GM23248 (cell line): ENCODE measurements at places on chromosomes 1 and 21. TPM values are rescaled to one million over a fixed set of nuclear protein-coding genes. Genes with fewer than 3 reads are reported as not detected.

The NMNAT2 gene
- total RNA-seq, result 2.4 and 6.2 TPM in 2 replicates

The PPT1 gene
- 26.9 and 38.3 TPM in 2 replicates for total RNA-seq

The GJA9 gene
- total RNA-seq, result 0.11 TPM in 1 of 2 replicates, not detected in the other

The AMY1B gene
- total RNA-seq, result not detected in 2 replicates

The CD5L gene
- total RNA-seq, result not detected in 2 replicates

The LENEP gene
- not detected in 2 replicates for total RNA-seq

The ACOT11 gene
- total RNA-seq, result 3.6 and 4.8 TPM in 2 replicates

The DYNLT5 gene
- total RNA-seq, result 2.3 and 5.8 TPM in 2 replicates

The KLHDC8A gene
- not detected in 2 replicates for total RNA-seq

The MAN1C1 gene
- 0.51 and 1.1 TPM in 2 replicates for total RNA-seq

The IL24 gene
- total RNA-seq, result 2.4 TPM in 1 of 2 replicates, not detected in the other

The KRTAP19-3 gene
- not detected in 2 replicates for total RNA-seq

The DMBX1 gene
- total RNA-seq, result not detected in 2 replicates

The CACNA1S gene
- total RNA-seq, result not detected in 2 replicates

The SPSB1 gene
- total RNA-seq, result 13.5 and 22.7 TPM in 2 replicates

The RBM15 gene
- total RNA-seq, result 18.7 and 22.5 TPM in 2 replicates

The FOXD3 gene
- total RNA-seq, result not detected in 2 replicates

The TMEM52 gene
- total RNA-seq, result not detected in 2 replicates

The MAP10 gene
- 2.3 and 2.5 TPM in 2 replicates for total RNA-seq

The NHLH1 gene
- total RNA-seq, result not detected in 2 replicates

The ADORA3 gene
- total RNA-seq, result not detected in 2 replicates

The TMEM81 gene
- 0.51 and 2.2 TPM in 2 replicates for total RNA-seq

The TMEM61 gene
- total RNA-seq, result not detected in 2 replicates

The TNFRSF1B gene
- 0.25 and 2.9 TPM in 2 replicates for total RNA-seq

The PKP1 gene
- total RNA-seq, result 0.13 and 0.43 TPM in 2 replicates

The FCER1G gene
- total RNA-seq, result not detected in 2 replicates

The GJA8 gene
- not detected in 2 replicates for total RNA-seq

The CLEC20A gene
- not detected in 2 replicates for total RNA-seq

The ETV3L gene
- not detected in 2 replicates for total RNA-seq

The GGPS1 gene
- 33.6 and 46.8 TPM in 2 replicates for total RNA-seq

The TIE1 gene
- total RNA-seq, result not detected in 2 replicates

The AKR7A2 gene
- 93.1 and 116 TPM in 2 replicates for total RNA-seq

The NRAS gene
- 65.0 and 70.7 TPM in 2 replicates for total RNA-seq

The MYCL gene
- total RNA-seq, result 0.32 TPM in 1 of 2 replicates, not detected in the other

The PRKAA2 gene
- 0.65 and 0.76 TPM in 2 replicates for total RNA-seq

The MSH4 gene
- total RNA-seq, result not detected in 2 replicates

The SPATA17 gene
- 0.43 and 0.89 TPM in 2 replicates for total RNA-seq

The KRTAP13-2 gene
- not detected in 2 replicates for total RNA-seq

The RIPK4 gene
- total RNA-seq, result 0.54 and 1.0 TPM in 2 replicates

The TMIGD3 gene
- not detected in 2 replicates for total RNA-seq

The KCNJ9 gene
- 0.13 TPM in 1 of 2 replicates, not detected in the other for total RNA-seq

The CENPS gene
- total RNA-seq, result 12.6 and 25.4 TPM in 2 replicates

The CNR2 gene
- total RNA-seq, result not detected in 2 replicates

The ESPN gene
- not detected in 2 replicates for total RNA-seq

The CD1B gene
- total RNA-seq, result not detected in 2 replicates

The FMO4 gene
- 1.6 and 1.7 TPM in 2 replicates for total RNA-seq

The FCRL1 gene
- total RNA-seq, result not detected in 2 replicates

The DYNLT4 gene
- total RNA-seq, result not detected in 2 replicates

The HFM1 gene
- under 0.01 and 0.13 TPM in 2 replicates for total RNA-seq

The GON4L gene
- 20.4 and 24.4 TPM in 2 replicates for total RNA-seq

The ALDH9A1 gene
- total RNA-seq, result 107 and 113 TPM in 2 replicates
